A549 treated with Mapracorat at 1 μM for 4 hours (cell line): ENCODE measurements at places on chromosomes 5 and 9. TPM values are rescaled to one million over a fixed set of nuclear protein-coding genes. Genes with fewer than 3 reads are reported as not detected.

GFI1B gene
- 0.09 to 0.17 TPM (median 0.16 TPM) in 3 of 5 replicates, not detected in the others for total RNA-seq

ITK gene
- total RNA-seq: 0.05 TPM in 3 of 5 replicates, not detected in the others

FOXD4L5 gene
- total RNA-seq: 0.05 TPM in 1 of 5 replicates, not detected in the others

WHRN gene
- 5.0 to 8.2 TPM (median 6.9 TPM) in 5 replicates for total RNA-seq

ARID3C gene
- total RNA-seq: 0.09 to 0.39 TPM (median 0.17 TPM) in 5 replicates

PTGR1 gene
- 306 to 351 TPM (median 337 TPM) in 5 replicates for total RNA-seq

PSD2 gene
- 0.02 to 0.05 TPM (median 0.04 TPM) in 4 of 5 replicates, not detected in the other for total RNA-seq

TCOF1 gene
- 61.5 to 79.1 TPM (median 76.7 TPM) in 5 replicates for total RNA-seq

PNPLA7 gene
- 0.59 to 0.87 TPM (median 0.86 TPM) in 5 replicates for total RNA-seq

GRM6 gene
- total RNA-seq: not detected in 5 replicates

MYORG gene
- total RNA-seq: 4.1 to 6.9 TPM (median 6.3 TPM) in 5 replicates

EFNA5 gene
- 19.2 to 24.2 TPM (median 21.4 TPM) in 5 replicates for total RNA-seq

GMCL2 gene
- not detected in 5 replicates for total RNA-seq

SLC25A2 gene
- not detected in 5 replicates for total RNA-seq

PDCD1LG2 gene
- total RNA-seq: 0.16 to 0.29 TPM (median 0.19 TPM) in 5 replicates

TRIM36 gene
- 1.5 to 2.4 TPM (median 2.3 TPM) in 5 replicates for total RNA-seq

TMEM174 gene
- total RNA-seq: not detected in 5 replicates

GAPT gene
- total RNA-seq: not detected in 5 replicates

AQP3 gene
- 11.5 to 20.2 TPM (median 17.9 TPM) in 5 replicates for total RNA-seq

CCL27 gene
- 0.28 TPM in 1 of 5 replicates, not detected in the others for total RNA-seq

CCDC180 gene
- total RNA-seq: 0.36 to 1.6 TPM (median 0.70 TPM) in 5 replicates
